ENCODE measurements at places on chromosomes 11 and 22.
A peak's percentile ranks its signal among the peaks of the same experiment; 100 is the strongest.

GRCh38 chr22:44589831-44590230 lies 91.8 kb upstream of the RTL6 start:
- no peak for DNase-seq

GRCh38 chr22:39498368-39498767 lies 3.7 kb upstream of the MIEF1 start:
- no peak for DNase-seq

DNA sequence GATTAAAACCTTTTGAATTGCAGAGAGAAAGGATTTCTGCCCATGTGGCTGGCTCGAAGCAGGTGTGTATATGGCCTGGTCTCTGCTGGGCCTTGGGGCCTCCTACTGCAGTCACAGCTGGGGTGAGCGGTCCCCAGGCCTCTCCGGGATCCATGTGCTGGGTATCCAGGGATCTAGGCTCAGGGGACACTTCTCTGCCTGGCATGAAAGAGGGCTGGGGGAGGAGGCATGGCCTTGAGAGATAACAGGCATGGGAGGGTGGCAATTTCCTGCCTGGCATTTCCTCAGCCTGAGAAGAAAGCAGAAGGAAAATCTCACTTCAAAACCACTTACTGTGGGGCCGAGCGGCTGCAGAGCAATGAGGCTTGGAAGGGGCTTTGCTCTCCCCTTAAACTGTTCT lies 20.3 kb upstream of the PARVG start:
- peak; percentile 38 for DNase-seq

DNA sequence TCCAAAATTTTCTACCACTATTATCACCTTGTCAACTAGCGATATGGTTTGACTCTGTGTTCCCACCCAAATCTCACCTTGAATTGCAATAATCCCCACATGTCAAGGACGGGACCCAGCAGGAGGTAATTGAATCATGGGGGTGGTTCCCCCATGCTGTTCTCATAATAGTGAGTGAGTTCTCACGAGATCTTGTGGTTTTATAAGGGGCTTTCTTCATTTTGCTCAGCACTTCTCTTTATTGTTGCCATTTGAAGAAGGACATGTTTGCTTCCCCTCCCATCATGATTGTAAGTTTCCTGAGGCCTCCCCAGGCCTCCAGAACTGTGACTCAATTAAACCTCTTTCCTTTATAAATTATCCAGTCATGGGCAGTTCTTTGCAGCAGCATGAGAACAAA lies 73.5 kb upstream of the ZC3H12C start:
- no peak for DNase-seq

DNA sequence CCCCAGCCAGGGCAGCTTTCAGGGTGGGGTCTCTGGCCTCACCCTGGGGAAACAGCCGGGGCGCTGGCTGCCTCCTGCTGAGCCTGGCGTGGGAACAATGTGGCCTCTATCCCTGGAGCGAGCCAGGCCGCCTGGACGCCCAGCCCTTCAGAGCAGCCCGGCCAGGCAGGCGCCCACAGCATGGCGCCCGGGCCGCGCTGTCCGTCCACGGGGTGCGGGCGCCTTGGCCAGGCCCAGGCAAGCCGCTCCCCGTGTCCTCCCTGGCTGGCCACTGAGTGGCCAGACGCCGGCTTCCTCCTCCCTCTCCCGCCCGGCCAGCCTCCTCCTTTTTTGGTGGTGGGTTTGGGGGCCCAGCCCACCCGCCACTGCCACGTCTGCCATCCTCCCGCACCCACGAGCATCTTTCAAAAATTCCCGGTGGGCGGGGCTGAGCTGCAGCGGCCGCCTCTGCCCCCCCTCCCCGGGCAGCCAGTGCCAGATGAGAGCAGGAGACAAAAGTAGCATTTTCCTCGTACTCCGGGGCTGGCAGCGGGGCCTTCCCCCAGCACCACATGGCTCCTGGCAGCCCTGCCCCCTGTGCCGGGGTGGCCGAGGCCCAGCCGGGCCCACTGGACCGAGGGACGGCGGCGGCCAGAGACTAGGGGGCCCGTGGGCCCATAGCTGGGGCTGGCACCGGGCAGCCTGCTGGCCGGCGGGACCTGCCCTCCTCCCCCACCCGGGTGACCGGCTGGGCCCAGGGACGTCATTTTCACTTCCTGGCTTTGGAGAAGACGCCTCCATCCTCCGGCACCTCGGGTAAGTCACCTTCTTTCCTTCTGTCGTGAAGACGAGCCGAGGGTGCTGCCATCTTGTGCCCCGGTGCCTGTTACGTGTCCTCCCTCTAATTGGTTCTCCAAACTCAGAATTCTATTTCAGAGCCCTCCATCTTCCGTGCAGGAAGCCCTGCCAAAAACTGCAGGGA lies 70.2 kb upstream of the PPARA start:
- no peak for DNase-seq

GRCh38 chr11:113591117-113591516 lies 115.0 kb downstream of the TMPRSS5 start:
- DNase-seq = no peak

GRCh38 chr11:105226091-105226490 lies 86.5 kb upstream of the CARD18 start:
- DNase-seq = no peak

DNA sequence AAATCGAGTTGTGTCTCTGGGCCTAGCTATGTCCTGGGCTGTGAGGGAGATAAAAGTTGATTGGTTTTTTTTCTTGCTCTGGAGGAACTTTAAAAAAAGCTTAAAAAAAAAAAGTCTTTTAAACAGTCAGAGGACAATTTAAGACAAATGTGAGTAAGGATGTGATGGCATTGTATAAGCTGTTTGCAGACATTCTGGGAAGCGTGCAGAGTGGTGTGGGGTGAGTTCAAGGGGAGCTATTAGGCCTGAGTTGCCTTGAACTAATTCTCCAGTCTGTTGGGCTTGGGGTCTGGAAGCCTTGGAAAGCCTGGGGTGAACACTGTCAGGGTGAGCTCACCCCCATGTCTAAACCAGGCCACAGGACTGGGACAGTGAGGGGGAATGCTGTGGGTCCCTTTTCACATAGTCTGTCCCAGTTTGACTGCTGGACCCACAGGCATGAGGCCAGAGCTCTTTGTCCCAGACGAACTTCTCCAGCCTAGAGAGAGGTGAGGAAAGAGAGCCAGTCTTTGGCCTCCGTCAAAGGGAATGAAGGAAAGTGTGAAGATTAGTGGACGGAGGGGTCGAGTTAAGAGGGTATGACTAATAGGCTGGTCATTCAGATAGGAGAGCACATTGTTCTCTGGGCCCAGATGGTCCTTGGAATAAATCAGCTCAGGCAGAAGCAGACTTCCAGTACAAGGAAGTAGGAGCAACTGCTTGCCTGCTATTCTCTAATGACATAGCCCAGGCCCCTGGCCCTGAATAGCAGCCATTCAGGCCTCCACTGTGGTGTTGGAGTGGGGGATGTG lies 76.4 kb upstream of the NNMT start:
- peak; percentile 71 for DNase-seq

DNA sequence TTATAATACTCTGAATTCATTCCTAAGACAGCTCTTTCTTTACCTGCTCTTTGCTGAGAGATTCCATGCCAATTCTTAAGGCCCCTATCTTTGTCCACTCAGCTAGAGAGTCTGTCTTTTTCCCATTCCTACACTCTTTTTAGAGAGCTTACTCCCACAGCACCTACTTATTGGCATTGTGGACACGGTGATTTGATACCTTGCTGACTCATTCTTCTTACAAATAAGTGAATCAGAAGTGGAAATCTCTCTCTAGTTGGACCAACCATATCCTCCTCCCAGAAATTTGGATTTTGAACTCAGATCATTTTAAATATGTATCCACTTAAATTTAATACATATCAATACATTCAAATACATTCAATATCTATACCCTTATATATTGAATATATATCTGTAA lies 32.5 kb upstream of the OR6M1 start:
- no peak for DNase-seq

- no peak for DNase-seq
Observed at GRCh38 chr11:117900720-117901440, 24.4 kb upstream of the FXYD6 start.

Data from hematopoietic multipotent progenitor cell treated with erythropoietin and hydrocortisone succinate and interleukin-3 and kit ligand, for 8 days (in vitro differentiated cells).